Stimulated activated CD8-positive, alpha-beta memory T cell treated with anti-CD3 and anti-CD28 coated beads, Interleukin-2, amount 100 ng/mL, for 1 hour (primary cell): ENCODE measurements at places on chromosomes 5 and 9.

- no peak for DNase-seq
Observed at GRCh38 chr5:107607671-107608345, 62.9 kb downstream of the EFNA5 start.

- DNase-seq, result no peak
Observed at GRCh38 chr5:178751286-178751685, 20.8 kb upstream of the ZNF354A start.

DNA sequence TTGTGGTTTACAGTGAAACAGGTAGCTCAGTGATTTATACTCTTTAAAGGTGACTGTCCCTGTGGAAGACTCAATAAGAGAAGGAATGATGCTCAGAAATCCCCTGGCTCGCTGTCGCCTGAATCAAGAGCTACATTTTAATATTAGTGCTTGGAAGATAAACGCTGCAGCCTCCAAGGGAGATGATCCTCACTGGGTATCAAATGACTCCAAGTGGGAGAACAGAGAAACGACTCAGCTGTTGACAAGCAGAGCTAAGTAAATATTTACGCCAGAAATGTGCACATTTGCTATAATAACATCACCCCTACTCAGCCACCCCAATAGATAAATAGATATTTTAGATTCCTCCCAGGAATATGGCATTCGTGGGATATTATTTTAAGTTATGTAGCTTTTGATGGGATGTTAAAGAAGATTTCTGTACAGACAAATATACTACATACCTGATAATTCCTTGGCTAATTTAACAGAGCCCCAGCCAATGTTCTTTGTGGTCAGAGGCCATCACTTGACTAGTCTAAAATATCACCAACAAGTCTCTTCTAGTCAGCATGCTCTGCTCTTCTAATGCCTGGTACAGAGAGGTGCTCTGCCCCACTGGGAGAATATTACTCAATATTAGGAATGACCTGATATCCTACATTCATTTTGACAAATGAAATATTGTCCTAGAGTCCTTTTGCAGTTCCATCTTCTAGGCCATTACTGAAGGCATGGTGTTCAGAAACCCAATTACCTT lies 18.3 kb upstream of the CCDC192 start:
- DNase-seq, result no peak

GRCh38 chr9:132384376-132384775 lies 22.3 kb downstream of the TTF1 start:
- DNase-seq, result no peak

DNA sequence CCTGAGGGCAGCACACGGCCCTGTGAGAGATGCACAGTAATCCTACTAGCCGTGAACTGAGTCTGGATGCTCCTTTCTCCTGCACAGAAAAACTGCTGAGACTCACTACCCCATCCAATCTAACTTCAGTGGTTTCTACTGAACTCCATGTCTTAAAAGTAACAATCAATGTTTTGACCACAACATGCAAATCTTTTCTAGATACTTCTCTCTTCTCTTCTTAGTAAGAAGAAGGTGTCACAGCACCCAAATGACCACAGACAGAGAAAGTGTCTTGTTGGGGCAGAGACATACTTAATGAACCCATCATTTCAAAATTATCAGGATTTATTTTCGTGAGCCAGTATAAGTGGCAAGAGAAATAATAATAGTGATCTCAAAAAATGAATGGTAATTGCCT lies 285.8 kb upstream of the MEF2C start:
- DNase-seq, result no peak

DNA sequence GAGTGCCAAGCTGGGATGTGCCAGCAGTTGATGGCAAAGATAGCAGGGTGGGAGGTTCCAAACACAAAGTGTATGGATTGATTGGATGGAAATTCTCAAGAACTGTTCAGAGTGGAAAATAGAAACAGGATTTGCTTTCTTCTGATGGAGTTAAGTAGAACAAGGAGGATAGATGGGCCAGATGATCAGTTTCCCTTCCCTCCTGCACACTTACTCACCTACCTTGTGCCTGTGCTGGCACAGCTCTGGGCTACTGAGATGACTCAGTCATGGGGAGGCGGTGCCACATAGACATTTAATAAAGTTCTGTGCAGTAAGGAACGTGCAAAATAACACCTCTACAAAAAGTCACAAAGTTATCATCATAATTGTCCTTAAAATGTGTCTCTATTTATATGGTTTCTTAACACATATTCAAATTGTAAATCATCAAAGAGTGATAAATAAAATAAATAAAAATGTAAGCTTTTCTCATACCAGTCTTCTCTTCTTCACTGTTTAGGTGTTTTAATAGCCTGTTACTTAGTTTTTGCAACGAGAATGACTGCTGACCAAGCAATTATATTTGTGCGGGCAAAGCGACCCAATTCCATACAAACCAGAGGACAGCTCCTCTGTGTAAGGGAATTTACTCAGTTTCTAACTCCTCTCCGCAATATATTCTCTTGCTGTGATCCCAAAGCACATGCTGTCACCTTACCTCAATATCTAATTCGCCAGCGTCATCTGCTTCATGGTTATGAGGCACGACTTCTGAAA lies 12.7 kb downstream of the PTPDC1 start:
- no peak for DNase-seq

DNA sequence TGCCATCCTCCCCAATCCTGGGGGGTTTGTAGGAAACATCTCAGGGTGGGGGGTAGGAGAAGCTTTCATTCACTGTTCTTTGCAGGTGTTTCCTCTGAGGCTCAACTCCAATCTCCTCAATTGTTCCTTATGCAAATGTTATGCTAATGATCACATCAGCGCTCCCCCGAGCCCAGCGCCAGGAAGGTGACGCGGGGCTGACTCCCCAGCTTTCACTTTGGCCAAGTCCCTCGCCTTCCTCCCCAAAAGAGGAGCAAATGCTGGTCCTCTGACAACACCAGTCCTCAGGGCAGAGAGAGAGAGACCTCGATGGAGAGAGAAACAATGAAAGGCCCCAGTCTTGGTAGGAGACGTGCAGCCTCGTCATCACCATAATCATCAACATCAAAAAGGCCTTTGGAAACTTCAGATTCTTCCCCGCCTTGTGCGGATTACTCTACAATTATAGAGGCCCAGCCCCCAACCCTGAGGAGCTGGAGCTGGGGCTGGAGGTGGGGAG lies 39.1 kb downstream of the PCDH1 start:
- DNase-seq, result no peak

GRCh38 chr5:163445345-163445744 lies 8.0 kb downstream of the CCNG1 start:
- no peak for DNase-seq

DNA sequence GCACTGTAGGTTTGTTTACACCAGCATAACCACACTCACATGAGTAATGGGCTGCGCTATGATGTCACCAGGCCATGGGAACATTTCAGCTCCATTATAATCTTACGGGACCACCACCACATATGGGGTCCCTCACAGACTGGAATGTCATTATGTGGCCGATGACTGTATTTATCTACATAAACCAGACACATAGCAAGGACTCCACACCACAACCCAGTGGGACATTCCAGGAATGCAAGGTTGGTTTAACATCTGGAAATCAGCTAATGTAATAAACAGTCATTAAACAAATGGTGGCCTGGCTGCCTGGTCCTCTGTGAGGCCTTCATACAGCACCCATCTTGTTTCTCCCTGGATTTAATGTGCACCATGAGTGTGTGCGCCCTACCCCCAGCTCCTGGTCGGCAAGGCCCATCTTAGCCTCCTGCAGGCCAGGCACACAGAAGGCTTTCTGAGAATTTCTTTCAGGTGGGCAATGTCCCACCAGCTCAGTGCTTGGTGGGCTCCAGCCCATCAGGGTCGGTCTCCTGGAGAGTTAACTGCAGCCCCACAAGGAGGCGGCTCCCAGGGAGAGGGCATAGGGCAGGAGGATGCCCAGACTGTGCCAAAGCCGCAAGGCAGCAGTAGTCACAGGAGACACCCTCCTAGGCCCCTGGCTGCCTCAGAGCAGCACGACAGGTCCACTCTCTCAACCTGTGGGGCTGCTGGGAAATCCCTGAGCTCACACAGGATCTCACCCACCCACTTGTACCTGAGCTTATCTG lies 35.9 kb upstream of the SARDH start:
- DNase-seq, result no peak

DNA sequence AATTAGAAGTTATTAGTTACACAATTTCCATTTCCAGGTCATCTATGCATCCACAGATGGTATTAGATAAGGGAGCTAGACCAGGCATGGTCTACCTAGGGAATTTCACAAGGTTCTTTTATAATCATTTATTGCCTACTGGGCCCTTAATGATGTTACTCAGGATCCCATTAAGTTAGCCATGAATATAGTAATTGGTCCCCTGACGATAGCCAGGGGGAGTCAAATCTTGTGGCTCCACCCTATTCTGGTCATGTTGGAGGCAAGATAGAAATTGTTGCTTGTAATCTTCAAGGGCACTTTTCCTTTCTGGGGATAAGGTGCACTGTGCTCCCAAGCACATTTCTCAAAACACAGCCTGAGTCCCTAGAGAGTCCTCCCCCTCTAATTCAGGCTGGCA lies 14.1 kb upstream of the ELL2 start:
- DNase-seq, result no peak

DNA sequence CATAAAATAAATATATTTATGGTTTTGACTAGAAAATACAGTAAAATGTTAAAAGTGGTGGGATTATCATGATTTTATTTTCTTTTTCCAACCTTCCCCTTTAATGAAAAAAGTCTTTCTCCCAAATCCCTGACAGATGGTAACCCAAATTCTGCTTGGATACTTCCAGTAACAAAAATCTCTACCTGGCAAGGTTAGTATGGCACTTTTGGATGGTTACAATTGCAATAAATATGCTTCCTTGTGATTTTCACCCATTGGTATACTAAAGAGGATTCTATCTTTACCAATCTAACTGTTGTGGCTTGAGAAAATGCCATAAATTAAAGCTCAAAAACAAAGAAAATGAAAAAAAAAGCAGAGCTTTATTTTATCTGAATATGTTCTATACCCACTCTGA lies 62.8 kb downstream of the GABRB2 start:
- DNase-seq, result no peak

GRCh38 chr9:136044207-136044970 lies 50.7 kb downstream of the NACC2 start:
- no peak for DNase-seq

DNA sequence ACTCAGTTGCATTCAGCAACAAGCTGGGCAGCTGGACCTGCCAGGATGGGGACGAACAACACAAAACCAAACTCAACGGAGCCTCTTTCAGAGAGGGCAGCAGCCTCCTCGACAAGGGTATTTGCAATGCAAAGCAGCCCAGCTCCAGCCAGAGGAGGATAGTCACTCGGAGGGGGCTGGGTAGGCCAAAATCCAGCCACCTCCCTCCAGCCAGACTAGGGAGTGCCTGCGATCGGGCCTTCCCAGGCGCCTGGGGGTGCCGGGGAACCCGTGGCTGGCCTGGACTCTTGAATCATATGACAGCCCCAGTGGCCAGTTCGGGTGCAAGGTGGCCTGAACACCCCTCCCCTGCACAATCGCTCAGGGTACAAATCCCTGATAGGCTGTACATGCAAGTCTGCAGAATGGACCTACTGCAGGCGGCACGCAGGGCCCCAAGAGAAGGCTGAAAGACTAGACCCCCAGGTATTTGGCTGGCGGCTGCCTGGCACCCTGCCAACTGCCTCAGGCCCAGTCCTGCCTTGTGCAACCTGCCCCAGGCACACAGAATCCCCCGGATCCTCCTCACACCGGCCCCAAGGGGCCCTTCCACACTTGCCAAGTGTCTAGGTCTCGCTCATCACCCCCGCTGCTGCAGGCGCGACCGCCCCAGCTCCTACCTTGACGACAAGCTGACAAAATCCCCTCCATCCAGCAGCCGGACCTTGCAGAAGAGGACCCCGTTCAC lies 1.3 kb downstream of the EEIG1 start:
- DNase-seq, result no peak

DNA sequence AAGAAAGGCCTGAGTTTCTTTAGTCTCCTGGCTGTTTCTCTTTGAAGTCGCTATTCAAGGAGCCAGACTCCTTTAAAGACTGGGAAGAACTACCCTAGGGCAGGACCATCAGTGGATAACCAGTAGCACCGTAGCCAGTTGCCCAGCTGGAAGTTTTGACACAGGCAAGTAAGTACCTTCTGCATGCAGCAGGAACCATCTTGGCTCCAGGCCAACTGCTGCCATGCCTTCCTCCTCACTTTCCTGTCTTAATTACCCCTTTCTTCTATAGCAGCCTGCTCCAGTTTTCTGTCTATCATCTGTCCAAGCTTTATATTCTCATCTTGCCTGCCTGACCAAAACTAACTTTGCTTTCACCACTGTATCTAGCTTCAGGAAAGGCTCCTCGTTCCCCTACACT lies 149.7 kb upstream of the SV2C start:
- DNase-seq, result no peak

- no peak for DNase-seq
Observed at GRCh38 chr5:135174315-135175096, 140.5 kb upstream of the PITX1 start.

GRCh38 chr9:121557581-121558447 lies 58.2 kb upstream of the GGTA1 start:
- no peak for DNase-seq

DNA sequence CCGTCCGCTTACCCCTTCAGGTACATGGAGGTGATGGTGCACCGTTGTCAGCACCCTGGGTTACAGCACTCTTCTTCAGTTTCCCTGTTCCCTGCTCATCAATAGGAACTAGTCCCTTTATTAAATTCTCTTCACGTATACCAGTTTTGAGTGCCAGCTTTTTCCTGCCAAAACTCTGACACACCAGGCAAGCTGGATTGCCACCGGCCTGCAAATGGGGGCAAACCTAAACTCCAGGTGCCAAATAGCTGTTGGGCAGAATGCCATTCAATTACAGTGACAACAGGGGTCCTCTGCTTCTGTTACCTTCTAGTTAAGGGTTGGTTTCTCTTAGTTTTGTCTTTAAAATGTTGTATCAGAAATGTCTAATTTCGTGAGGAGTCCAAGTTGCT lies 400.4 kb downstream of the OSTF1 start:
- DNase-seq, result no peak

DNA sequence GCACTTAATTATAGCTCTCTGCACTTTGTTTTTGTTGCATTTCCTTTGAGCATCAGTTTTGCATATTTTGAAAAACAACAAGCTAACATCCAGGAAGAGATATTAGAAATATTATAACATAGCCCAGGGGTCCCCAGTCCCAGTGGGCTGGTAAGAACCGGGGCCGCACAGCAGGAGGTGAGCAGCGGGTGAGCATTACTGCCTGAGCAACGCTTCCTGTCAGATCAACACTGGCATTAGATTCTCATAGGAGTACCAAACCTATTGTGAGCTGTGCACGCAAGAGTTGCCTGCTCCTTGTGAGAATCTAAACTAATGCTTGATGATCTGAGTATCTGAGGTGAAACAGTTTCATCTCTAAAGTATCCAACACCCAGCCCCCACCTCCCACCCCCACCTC lies 675.9 kb upstream of the ZNF608 start:
- DNase-seq, result no peak
